ENCODE measurements at places on chromosomes 11 and 22.

- no peak for DNase-seq
Observed at GRCh38 chr22:43847376-43848289, 14.7 kb downstream of the SULT4A1 start.

- no peak for DNase-seq
Observed at GRCh38 chr11:124499711-124500110, 43.7 kb downstream of the OR8B12 start.

DNA sequence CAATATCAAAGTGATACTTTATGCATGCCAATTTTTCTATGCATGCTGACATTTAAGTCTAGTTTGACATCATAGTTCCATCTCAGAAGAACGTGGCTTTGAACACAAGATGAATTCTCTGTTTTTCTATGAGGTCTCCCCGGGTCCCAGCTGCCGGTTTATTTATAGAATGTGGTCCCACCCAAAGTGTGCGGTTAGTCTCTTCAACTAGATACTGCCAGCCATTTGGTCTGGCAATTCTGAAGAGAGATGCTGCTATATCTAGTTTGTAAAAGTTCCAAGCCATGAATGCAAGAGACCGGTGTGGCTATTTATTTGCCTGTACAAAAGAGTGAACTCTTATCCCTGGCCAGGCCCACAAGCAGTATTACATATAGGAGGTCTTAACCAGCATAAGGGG lies 9.2 kb downstream of the OR5A2 start:
- no peak for DNase-seq

GRCh38 chr11:120589376-120589775 lies 77.8 kb downstream of the GRIK4 start:
- DNase-seq, result no peak

- DNase-seq, result no peak
Observed at GRCh38 chr11:9259981-9260837, 4.9 kb downstream of the DENND5A start.

All from CD8-positive, alpha-beta T cell (primary cell).